A549 (cell line): ENCODE measurements at places on chromosomes 7 and 10.
A peak's percentile ranks its signal among the peaks of the same experiment; 100 is the strongest.

- DNase-seq, result no peak
These were observed 59.9 kb downstream of the BMPER start for GRCh38 chr7:33965183-33965744.

- DNase-seq, result no peak
These were observed 3.8 kb downstream of the STMP1 start for GRCh38 chr7:135666156-135666555.

DNA sequence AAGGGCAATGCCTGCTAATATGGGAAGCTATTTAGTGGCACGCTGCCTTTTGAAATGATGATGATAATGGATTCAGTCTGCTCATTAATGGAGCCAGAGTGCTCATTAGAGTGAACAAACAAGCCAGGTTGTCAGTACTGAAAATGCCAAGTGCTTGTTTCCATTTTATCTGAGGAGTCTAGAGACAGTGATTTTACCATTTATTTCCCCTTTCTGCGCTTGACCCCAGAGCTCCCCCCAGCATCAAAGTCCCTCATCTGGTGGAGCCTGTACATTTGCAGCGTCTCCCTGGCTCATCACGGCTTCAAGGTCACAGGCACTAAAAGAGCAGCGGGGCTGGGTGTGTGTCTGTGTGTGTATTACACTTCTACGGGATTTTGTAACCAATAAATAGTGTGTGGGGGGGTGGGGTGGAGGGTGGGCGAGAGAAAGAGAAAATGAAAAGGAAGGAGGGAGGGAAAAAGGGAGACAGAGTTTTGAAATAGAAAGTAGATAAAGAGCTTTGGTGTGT, 553.8 kb downstream of the TFEC start:
- DNase-seq, result no peak

DNA sequence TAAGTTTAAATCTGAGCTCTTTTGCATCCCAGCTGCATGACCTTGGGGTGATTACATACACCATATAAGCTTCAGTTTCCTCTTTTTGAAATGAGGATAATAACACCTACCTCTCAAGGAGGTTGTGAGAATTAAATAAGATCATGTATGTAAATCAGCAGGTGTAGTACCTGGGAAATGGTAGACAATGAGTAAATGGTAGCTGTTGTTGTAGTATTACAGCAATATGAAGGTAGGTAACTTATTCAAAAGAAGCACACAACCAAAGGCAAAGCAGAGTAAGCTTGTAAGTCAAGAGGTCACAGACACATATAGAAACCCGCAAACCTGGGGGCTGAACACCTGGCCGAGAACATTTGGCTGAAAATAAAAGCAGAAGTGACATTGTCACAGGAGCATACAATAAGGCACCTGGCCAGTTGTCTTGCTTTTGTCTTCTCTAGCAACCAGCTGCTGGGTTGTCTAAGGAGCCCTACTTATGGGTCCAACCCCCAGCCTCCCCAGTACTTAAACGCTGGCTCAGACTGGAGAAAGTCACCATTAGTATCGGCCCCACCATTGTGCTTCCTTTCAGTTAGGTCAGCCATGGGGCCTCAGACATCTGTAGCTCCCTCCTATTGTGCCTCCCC, 203.6 kb upstream of the MKLN1 start:
- no peak for DNase-seq

DNA sequence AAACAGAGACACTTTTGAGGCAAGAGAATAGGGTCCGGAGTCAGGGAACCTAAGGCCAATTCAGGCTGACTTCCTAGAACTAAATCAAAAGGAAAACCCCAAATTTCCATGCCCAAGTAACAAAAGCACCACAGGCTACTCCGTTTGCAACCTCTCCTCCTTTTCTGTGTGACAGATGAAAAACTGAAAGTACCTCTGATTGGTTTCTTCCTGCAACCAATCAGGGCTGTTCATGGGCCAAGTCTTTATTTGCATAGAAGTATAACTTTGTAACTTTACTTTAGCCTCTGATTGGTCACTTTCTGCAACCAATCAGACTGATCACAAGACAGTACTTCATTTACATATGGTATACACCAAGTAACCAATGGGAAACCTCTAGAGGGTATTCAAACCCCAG, 239.9 kb upstream of the KCND2 start:
- DNase-seq, result no peak

GRCh38 chr10:47050618-47051455, 139.6 kb downstream of the PTPN20 start:
- DNase-seq, result no peak

DNA sequence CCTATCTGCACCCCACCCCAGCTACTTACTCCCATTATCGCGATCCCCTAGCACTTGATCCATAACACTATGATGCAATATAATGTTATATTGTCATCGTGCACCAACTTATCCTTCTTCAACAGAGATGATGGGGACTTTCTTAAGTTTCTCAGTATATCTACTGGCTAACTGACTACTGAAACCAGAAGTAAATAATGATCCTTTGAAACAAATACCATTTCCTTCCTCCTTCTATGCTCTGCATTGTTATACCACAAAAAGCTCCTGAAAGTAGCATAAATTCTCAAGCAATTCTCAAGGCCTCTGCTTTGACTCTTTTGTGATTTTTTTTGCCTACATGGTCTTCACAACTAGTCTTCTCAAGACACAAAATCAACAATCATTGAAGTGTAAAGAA, 68.9 kb downstream of the HTR7 start:
- no peak for DNase-seq

DNA sequence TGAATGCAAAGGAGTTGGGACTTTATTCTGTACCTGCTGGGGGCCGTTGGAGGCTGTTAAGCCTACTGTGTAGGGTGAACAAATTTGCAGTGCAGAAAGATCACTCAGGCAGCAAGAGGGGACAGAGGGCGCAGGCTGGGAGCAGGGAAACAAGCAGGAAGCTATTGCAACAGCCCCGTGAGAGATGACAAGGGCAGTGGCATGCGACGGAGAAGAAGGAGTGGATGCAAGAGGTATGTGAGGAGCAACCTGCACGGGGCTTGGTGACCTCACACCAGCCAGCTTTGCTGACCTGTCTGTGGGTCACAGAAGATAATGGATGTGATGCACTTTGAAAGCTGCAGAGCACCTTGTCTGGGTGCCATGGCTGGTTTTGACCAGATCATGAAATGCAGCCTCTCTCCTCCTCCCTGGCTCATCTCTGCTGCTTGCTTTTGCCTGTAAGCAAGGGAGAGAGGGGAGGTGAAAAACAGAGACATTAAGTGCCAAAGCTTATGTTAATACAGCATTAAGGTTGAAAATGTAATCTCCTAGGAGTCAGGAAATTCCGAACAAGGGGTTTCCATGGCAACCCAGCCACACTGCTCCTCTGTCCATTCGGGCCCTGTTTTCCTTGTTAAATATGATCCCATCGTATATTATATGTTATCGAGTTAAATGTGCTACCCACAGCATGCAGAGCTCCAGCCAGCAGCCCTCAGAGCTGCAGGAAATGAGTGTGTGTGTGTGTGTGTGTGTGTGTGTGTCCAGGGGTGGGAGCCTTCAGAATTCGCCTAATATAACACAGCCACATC, 314.3 kb upstream of the ZMIZ1 start:
- DNase-seq, result no peak

DNA sequence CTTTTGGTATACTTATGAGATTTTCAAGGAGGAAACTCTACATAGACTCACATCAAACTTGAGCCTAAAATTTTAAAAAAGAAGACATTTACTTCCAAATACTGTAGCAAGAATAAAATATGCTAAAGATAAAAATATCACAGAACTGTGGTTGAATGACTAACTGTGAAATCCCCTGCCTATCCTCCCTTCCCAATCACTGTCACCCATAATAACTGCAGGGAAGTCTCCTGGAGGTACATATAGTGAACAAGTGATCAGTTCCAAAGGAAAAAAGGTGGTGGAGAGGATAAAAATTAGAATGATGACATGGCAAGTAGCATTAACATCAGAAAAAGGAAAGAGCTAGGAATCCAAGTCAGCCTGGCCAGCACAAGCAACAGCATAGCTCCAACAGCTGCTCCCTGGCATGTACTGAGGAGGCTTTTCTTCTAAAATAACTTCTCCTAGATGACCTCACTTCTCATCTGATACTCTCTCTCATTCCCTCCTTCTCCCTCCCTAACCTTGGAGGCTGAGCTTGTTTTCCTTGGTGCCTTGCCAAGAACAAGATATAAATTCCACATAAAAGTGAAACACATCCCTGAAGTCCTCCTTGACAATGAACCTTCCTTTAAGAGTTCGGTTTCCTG, 124.0 kb downstream of the IQUB start:
- DNase-seq, result no peak

GRCh38 chr7:47832105-47832715, 116.1 kb downstream of the PKD1L1 start:
- no peak for DNase-seq

DNA sequence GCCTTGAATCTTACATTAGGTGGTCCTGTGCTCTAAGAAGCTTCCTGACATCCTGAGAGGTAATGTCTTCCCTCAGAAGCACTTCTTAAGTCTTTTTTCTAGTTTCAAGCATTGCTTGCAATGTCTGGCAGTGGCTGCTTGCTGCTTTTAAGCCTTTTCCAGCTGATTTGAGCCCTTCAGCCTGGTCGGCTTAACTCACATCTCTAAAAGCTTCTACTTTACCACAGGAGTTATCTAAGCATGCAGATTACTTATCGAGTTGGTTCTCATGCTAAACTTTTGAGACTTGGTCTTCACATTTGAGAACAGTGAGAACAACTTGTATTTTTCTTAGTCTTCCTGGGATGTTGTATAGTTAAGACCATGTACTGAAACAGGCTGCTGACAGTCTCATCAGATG, 3.9 kb downstream of the LRMDA start:
- DNase-seq, result no peak

GRCh38 chr7:152382244-152382643, 53.6 kb downstream of the KMT2C start:
- no peak for DNase-seq

- peak; percentile 93 for DNase-seq
These were observed 23.7 kb upstream of the AGR3 start for GRCh38 chr7:16905300-16906044.

GRCh38 chr7:5683280-5683670, 98.2 kb downstream of the RNF216 start:
- DNase-seq, result no peak

- DNase-seq, result no peak
These were observed 21.4 kb downstream of the EFCAB10 start for GRCh38 chr7:105559926-105560325.

DNA sequence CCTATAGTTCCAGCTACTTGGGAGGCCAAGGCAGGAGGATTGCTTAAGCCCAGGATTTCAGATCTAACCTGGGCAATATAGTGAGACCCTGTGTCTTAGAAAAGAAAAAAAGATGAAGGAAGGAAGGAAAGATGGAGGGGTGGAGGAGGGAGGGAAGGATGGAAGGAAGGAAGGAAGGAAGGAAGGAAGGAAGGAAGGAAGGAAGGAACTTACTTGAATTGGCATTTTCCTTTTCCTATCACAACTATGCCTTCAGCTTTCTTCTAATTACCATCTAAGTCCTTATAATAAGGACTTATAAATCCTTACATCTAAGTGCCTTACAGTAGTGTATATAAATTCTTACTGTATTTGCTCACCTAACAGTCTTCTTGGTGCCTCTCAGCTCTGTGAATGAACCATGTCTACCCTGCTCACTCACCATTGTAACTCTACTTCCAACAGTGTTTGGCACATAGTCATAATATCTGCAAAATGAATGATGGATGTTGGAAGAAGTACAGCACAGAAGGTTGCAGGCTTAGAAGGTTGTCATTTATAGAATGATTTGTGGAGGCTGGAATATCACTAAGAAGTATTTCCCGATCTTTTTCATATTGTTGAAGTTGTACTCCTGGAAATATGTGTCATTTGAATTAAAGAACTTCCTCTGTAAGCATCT, 125.5 kb downstream of the KIAA1217 start:
- DNase-seq, result no peak
